HCEC 1CT (cell line): ENCODE measurements at places on chromosomes 5 and 9.

GRCh38 chr9:133609311-133610098 is at the start of gene FAM163B:
Gene FAM163B (minus strand): TSS chr9:133609389. CDS start chr9:133580223, 29,166 bp downstream.
- DNase-seq, result no peak

DNA sequence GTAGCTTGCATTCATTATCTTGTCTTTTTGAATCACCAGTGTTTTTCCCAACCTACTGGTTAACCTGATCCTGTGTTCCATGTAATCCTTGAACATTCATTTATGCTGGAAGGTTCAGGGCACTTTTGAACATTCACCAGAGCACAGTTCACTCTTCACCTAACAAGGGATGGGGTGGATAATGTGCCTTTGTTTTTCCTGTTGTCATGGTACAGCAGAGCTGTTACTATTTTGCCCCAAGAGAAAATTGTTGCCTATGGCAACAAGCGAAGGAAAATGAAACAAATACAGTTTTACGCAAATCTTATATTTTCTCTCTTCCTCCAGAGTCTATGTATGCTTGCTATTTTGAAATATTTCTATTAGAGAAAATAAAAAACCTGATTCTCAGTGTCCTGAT is 60.3 kb upstream of the RIOK2 start:
- no peak for DNase-seq

- DNase-seq, result no peak
Measured at GRCh38 chr9:21078702-21079101, 960 bp upstream of the IFNB1 start.

GRCh38 chr9:6781476-6781875 is 23.7 kb downstream of the KDM4C start:
- DNase-seq, result no peak

DNA sequence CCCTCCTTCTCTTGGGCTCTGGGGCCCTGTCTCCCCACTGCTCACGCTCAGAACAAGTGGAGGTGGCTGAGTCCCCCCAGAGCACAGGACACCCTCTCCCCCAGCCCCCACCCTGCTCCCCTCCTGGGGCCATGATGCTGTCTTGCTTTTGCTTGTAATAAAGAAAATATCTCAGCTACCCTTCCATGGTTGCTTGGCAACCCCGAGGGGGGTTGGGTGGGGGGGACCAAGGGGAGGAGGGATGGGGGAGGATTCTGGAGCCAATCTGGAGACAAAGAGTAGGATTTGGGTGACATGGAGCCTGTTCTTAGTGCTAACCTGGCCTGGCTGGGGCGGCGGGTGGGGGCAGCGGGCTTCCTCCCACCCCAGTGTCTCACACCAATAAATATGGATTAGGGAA is 16.1 kb upstream of the CERCAM start:
- no peak for DNase-seq

- DNase-seq, result peak; percentile 59
Measured at GRCh38 chr9:21779397-21779796, 23.0 kb upstream of the MTAP start.

GRCh38 chr5:132007399-132008162 is 3.9 kb downstream of the ACSL6 start:
- peak; percentile 69 for DNase-seq

DNA sequence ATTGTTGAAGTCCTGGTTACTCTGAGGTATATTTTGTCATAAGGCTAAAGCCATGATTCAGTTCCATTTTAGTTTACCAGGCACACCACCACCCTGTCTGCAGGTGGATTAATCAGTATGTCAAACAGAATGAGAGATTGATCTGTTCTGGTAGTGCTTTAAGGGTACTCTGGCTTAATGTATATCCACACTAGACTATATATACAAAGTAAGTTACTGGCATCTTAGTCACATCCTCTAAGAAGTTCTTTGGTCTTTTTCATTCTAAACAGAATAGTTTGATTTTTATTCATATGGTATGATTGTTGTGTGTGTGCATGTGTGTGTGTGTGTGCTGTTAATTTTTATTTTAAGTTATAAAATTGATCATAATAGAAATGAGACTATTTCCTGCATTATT is 61.8 kb downstream of the RAB24 start:
- peak; percentile 56 for DNase-seq
